ENCODE measurements at places on chromosomes 4 and X.

- no peak for DNase-seq
These were observed 279.0 kb upstream of the TAPT1 start for GRCh38 chr4:16505267-16505666.

DNA sequence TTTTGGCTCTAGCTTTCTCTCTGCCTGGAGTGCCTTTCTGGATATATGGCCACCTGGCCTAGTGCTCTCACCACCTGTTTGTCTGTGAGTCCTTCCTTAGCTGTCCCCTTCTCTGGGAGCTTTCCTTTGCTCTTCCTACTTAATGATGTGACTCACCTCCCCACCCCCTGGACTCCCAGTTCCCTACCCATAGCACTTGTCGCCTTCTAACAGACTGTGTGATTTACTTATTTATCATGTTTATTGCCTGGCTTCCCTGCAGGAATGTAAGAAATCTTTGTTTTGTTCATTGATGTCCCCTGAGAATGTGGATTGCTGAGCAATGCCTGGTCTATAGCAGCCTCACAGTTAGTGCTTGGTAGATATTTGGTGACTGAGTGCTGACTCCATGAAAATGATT, 18.9 kb downstream of the ADD1 start:
- no peak for DNase-seq

GRCh38 chr4:26837993-26838842, 22.4 kb upstream of the STIM2 start:
- DNase-seq = no peak

DNA sequence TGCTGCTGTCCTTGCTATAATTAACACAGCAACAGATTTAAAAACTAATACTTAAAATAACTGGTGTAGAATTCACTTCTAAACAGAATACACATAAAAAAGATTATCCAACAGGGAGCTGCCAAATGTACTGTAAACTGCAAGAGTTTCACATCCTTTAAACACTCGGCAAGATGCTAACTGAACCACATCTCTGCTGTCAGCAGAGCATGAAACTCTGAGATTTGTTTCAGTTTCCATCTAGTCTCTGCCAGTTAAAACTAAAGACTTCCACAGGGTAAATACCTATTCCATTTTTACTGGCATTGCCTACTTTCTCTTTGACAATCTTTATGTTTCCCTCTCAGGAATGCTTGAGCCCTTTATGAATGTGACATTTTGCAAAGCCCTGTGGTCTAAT, 127.7 kb downstream of the SLC7A11 start:
- DNase-seq = no peak

GRCh38 chr4:180169394-180169793, 2073.8 kb upstream of the TENM3 start:
- DNase-seq = no peak
